ENCODE measurements at places on chromosomes 13 and 19.

DNA sequence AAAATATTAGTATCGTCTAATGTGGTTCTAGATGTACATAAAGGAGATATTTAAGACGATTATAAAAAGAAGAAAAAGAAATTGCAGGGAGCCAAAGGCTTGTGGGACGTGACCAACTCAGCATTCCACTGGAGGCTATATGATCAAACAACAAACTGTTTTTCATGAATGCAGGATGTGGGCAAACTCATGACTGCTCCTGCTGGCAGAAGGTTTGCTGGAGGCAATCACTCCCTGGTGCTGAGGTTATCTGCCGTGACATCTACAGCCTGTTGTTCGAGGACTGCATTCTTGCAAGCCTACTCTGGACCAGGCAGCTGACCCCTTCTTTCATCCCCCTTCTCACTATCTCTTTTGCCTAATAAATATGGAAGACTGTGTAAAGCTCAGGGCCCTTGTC is 518.1 kb downstream of the UQCRFS1 start:
- DNase-seq: no peak

GRCh38 chr13:71880753-71881541 is 13.9 kb upstream of the DACH1 start:
- no peak for DNase-seq

DNA sequence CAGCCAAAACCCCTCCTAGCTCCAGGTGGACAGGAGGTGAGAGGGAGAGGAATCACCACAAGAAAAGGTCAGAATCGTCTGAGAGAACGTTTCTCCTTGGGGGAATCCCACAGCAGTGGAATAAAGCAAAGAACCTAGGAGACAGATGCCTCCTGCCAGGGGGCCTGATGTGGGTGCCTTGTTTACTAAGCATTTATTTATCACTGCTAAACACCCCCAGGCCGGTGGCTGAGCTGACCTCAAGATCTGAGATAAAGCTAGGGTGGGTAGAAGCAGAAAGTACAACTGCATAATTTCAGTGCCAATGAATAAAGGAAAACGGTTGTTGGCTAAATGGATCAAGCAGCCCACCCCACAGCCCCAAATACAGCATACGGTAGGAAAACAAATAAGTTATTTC is 33.9 kb upstream of the ATP11A start:
- no peak for DNase-seq

GRCh38 chr19:49085868-49086232 is 599 bp downstream of the SNRNP70 start:
- DNase-seq: no peak

DNA sequence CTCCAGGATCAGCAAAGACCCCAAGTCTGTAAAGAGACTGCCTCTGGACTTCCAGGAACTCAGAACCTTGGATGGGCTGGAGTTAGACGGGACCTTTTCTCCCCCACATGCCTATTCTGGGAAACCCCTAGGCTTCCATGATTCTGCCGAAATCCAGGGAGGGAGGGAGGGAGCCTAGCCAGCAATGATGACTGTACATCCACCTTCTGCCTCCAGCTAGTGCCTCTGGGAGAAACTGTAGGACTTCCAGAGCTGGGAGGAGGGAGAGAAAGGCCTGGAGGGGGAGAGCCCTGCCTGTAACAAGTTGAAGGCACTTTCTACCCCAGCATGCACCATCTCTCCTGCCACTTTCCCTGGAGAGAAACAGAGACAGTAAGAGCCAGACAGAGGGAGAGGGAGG is 6.0 kb upstream of the HAS1 start:
- no peak for DNase-seq

DNA sequence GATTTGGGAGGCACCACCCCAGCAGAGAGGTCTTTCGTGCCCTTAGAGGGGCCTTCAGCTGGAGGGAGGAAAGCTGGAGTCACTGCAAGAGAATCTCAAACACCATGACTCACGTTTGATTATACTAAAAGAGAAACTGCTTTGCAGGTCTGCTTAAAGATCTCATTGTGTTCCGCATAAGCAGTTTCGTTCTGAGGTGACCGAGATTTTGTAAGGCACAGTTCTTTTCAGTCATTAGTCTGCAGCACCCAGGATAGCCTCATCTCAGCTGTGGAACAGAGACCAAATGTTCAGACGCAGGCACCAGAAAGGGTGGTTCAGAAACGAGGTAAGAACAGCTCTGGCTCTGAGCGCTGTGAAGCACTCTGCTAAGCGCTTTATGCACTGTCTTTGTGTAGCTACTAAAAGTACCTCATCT is 71.2 kb upstream of the GTF3A start:
- DNase-seq: no peak

DNA sequence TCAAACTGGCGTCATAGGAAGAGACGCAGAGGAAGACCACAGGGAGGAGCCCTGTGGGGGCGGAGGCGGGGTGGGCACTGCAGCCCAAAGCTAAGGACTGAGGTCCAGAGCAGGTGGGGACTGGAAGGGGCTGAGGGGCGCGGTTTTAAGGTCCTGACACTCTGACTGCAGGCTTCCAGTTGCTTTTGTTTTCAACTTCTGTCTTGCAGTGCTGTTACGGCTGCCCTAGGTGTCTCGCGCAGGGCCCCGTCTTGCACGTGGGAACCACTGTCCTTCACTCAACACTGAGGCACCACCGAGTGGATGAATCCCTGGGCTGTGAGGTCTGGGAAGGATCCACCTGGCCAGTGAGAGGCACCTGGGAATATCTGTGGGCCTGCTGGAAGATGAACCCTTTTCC is 76.0 kb downstream of the TEX29 start:
- no peak for DNase-seq

DNA sequence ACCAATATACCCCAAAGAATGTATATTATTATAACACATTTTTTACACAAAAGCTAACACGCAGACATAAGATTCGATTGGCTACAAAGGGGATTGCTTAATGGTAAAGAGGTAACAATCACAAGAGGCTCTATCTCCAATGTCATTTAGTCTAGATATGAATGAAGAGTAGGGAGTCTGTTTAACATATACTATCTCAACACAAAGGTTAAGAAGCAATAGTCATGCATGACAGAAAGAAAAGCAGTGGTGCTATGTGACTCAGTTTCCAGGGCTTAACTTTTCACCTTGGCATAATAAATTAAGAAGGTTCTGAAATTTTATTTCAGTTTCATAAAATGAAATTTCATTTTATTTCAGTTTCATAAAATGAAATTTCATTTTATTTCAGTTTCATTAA is 33.3 kb downstream of the UFM1 start:
- DNase-seq: no peak

- no peak for DNase-seq
Measured at GRCh38 chr19:23345838-23346237, 49.4 kb downstream of the ZNF91 start.

GRCh38 chr13:55440465-55441085 is 1700.1 kb upstream of the PRR20A start:
- DNase-seq: no peak

DNA sequence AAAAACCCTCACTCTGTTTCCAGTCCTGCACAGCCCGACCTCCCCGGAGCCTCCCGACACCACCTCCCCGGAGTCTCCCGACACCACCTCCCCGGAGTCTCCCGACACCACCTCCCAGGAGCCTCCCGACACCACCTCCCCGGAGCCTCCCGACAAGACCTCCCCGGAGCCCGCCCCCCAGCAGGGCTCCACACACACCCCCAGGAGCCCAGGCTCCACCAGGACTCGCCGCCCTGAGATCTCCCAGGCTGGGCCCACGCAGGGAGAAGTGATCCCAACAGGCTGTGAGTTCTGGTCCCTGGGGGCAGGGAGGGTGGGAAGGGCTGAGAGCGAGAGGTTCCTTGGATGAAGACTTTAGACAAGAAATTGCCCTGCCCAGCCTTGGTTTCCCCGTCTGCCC is 5.4 kb downstream of the MADCAM1 start:
- no peak for DNase-seq

GRCh38 chr13:46679369-46680120 is 117.4 kb downstream of the ESD start:
- DNase-seq: peak; percentile 56

DNA sequence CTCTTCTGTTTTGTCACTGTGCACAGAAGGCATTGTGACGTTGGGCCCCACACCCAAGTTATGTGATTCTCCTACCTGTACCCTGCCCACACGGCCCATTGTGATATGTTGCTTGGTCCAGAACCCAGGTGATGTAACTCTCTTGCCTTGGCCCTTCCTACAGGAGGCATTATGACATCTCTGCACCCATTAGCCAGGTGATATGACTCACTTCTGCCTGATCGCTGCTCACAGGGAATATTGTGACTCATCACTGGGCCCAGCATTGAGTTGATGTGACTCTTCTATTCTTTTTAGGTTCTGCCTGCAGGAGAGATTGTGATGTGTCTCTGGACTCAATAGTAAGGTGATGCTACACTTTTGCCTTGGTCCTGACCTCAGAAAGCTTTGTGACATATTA is 65.4 kb upstream of the ZNF91 start:
- no peak for DNase-seq

- DNase-seq: no peak
Measured at GRCh38 chr13:39102981-39103490, 64.8 kb downstream of the NHLRC3 start.

GRCh38 chr19:10001899-10002298 is 8.4 kb downstream of the COL5A3 start:
- no peak for DNase-seq

- no peak for DNase-seq
Measured at GRCh38 chr13:39119422-39119821, 81.2 kb downstream of the NHLRC3 start.

GRCh38 chr19:45079063-45079910 is at the start of gene GEMIN7:
Gene GEMIN7 (plus strand): TSS chr19:45079260. CDS start chr19:45090115, 10,855 bp downstream.
- peak; percentile 81 for DNase-seq

DNA sequence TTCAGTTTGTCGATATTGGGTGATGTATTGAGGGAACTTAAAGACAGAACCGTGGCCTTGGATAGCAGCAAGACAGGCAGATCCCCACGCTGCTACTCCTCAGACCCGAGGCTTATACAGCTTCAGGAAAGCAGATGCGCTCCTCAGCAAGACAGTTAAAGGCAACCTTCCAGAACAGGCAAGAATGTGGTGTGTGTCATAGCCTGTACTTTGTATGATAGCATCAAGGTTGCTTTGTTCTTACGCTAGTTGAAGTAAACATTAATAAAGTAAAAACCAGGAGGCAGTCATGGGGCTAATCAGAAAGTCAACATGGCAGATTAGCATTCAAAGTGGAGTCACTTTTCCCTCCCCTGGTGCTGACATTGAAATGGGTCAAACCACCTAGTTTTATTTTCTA is 473.2 kb downstream of the DCT start:
- no peak for DNase-seq

DNA sequence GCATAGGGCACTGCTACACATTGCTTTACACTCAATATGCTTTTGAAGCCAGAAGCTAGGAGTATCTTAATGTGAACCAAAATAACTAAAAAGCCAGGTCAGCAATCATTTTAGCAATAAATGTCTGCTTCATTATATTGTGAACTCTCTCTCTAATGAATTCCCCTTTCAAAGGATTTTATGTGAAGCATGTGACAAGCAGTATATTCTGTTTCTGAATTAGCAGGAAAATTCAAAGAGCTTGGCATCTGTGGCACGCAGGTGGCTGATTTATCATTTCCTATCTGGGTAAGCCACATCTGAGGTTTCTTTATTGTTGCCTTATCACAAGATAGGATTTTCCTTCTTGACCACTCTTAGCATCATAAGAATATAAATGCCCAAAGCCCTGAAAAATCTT is 56.8 kb upstream of the KLF12 start:
- DNase-seq: peak; percentile 15

GRCh38 chr13:99375738-99376080 is 68.5 kb upstream of the GPR183 start:
- no peak for DNase-seq

GRCh38 chr19:34364830-34365462 is at the start of gene GPI:
Gene GPI (plus strand): TSS chr19:34365196. CDS start chr19:34365267, 71 bp downstream.
- peak; percentile 69 for DNase-seq

DNA sequence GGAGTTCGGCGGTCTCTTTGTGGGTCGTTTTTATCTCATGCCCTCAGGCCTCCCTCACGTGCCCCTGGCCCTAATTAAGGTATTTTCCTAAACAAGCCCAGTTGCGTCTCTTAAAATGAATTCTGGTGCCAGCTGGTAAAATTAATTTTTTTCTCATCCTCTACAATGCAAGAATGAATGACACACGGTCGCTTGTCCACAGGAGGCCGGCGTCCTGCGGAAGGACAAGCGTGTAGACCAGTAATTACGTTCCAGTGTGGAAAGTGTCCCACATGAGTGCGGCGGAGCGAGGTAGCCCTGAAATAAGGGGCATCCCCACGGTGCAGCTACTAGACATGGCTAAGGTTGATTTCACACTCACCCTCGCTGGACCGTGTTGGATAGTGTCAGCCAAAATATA is 34.5 kb upstream of the NDUFS7 start:
- no peak for DNase-seq

DNA sequence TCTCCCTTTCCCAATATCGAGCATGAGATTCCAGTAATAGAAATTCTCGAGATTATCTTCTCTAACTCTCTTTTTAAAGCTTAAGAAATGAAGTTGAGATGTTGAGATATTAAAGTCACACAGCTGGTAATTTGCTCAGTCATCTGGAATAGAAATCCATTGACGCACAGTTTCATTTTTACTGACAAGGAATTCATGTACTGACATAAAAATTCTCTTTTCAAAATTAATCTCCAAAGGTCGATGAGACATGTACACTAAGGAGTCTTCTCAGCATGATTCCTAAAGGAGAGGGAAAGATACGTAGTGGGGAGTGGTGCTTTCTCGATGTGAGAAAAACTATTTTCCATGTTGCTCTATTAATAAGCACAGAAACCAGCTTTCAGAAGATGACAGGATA is 1639.5 kb upstream of the MIR17HG start:
- no peak for DNase-seq

GRCh38 chr13:79782541-79783205 is 301.7 kb downstream of the NDFIP2 start:
- no peak for DNase-seq

DNA sequence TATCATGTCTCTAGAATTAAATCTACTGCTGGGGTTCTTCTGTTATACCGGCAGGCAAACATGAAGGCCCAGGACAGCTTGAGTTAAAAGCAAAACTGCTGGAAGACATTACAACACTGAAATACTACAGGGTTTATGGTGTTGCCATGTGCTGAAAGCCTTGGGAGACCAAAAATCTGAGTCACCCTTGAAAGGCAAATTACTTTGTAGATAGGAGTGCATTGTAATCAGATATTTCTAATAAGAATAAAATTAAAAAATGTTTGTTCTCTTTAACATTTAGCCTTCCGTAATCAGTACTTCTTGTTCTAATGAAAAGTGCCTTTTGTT is 181.3 kb downstream of the PCDH9 start:
- DNase-seq: no peak

GRCh38 chr13:110274687-110275086 is 32.3 kb downstream of the COL4A1 start:
- DNase-seq: no peak

Measured in CD4-positive, alpha-beta T cell treated with Interleukin-10 for 1 hour (primary cell).